SK-MEL-5 (cell line): ENCODE measurements at places on chromosomes 1 and 21. TPM values are rescaled to one million over a fixed set of nuclear protein-coding genes. Genes with fewer than 3 reads are reported as not detected.

GRCh38 chr1:38128926-38129453 lies 82.4 kb upstream of the POU3F1 start:
- no peak for DNase-seq

DNA sequence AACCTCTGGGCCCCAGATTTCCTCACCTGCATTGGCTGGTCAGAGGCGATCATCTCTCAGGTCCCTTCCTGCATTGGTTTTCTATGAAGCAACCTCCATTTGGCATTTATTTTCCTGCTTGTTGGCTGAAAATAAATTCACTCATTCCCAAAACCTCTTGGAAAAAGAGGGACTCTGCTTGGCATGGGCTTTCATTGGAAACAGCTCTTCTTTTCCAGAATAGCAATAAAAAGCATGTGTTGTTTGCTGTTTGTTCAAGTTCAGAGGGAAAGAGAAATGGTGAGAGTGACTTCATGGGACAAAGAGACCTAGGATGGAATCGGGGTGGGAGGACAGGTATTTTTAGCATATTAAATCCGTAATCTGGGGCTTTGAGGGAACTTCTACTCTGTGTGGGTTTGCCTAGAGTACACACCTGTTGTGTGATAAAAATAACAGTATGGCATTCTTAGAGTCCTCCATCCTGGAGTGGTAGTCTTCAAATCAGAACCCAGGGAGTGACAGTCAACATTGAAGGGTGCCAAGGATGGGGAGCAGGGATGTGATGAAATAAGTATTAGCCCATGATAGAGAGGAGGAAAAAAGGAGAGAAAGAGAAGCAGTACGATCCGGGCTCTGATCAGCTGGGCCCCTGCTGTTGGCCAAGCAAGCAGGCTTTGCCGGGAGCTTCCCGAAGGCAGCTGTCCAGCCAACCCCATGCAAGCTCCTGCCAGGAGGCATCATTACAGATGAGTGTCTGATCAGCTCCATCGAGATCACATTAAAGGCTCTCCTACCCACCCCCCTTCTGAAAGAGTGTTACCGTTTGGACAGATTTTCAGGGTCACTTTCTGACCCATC lies 131.9 kb upstream of the NFIA start:
- no peak for DNase-seq

- DNase-seq = peak; percentile 22
Measured at GRCh38 chr1:234866007-234866866, 256.3 kb upstream of the IRF2BP2 start.

Gene WLS
- 33.8 and 35.1 TPM in 2 replicates for total RNA-seq

Gene MAP3K21
- total RNA-seq = 1.4 and 2.3 TPM in 2 replicates

Gene KCNT2
- total RNA-seq = not detected in 2 replicates

DNA sequence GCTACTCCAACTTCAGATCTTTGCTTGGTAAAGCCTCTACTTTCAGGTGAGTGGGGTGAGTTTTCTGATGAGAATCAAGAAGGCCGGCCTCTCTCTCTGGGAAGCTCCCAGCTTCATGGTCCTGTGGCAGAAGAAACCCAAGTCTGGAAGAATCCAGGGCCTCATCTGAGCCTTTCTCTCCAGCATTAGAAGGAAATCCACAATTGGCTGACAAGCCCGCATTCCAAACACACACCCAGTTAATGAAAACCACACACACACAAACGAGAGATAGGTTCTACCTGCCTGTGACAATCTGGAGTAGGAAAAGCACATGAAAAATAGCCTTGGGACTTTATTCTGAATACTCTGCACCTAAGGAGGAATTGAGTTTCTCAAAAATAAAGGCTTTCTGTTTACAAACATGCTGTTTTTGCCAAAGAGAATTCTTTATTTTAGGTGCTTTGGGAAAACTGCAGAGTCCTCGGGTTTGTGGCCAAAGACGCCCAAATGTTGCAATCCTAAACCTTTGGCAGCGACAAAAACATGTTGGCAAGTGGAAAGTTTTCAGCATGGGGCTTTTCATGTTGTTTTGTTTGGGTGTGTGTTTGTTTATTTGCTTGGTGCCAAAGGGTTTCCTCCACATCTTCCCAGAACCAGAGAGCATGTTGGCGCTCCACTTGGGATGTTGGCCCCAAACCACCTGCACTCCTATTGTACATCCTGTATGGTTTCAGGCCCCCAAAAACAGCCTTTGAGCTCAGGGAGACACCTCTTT lies 216.2 kb downstream of the SETD4 start:
- DNase-seq = no peak
